Activated B cell treated with CpG ODN at 0.5 μM for 24 hours (primary cell): ENCODE measurements at places on chromosomes 4 and X.

- no peak for DNase-seq
These were observed 41.7 kb downstream of the SMIM14 start for GRCh38 chr4:39596971-39597370.

- no peak for DNase-seq
These were observed 61.5 kb upstream of the MMAA start for GRCh38 chr4:145557720-145558119.

DNA sequence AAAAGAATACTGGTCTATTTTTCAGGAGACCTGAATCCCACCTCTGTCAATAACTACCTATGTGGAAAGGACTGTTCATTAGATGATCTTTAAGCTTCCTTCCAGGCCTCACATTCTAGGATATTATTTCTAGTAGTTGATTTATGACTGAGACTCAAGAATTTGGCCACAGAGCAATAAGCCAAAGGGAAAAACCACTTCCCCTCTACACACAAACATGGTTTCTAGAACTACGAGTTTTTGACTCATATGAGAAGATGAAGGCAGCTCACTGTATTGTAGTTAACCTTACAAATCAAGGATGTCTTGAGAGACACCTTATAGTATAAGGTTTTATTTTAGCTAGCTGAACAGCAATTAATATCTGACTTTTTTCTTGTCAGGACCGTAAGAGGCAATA, 36.9 kb upstream of the GDPD2 start:
- no peak for DNase-seq

- DNase-seq: no peak
These were observed 43.0 kb upstream of the SCOC start for GRCh38 chr4:140330311-140330900.

DNA sequence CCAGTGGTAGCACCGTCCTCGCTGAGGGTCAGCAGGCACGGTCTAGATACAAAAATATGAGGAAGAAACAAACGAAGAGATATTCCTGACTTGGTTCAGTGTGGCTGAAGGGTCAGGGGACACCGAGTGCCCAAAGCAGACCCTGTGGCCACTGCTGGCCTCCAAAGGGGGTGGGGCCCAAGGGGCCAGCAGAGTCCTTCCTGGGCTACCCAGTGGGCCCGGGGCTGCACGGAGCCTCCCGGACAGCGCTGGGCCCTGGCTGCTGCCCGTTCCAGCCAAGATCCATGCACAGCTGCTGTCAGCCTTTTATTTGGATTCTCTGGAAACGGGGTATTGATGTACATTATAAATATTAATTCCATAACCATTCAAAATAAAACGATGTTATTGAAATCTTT, 20.4 kb downstream of the NELFA start:
- DNase-seq: no peak

DNA sequence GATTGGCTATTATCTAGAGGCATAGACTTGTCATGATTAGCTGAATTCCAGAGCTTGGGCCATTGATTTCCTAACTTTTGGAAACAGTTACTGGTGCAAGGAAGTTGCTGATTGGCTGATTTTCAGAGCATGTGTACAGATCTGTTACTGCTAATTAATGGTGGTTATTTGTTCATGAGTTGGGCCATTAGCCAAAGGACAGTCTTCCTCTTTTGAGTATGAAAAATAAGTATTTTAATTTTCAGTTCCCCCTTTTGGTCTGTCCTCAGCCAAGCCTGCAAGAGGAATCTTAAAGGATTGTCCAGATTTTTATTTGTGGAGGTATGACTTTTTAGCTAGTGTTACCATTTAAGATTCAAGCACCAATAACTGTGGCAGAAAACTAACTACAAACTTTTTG, 7.0 kb upstream of the DSPP start:
- no peak for DNase-seq

GRCh38 chr4:186851291-186852072, 127.8 kb upstream of the FAT1 start:
- DNase-seq: no peak

DNA sequence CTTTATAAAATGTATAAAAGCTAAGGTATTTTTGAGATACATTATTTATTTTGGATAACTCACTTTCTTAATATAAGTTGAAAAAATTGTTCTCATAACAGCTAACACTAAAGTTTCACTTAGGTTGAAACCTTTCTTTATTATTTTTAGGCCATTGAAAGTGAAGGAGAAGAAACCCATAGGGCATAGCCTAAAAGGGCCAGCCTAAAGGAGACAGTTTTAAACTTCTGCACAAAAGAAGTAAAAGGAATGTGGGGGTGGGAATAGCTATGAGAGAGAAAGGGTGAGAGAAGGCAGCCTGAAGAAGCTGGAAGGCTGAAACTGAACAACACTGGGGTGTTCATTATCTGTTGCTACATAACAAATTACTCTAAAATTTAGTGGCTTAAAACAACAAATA, 57.6 kb upstream of the RAPGEF2 start:
- DNase-seq: no peak

DNA sequence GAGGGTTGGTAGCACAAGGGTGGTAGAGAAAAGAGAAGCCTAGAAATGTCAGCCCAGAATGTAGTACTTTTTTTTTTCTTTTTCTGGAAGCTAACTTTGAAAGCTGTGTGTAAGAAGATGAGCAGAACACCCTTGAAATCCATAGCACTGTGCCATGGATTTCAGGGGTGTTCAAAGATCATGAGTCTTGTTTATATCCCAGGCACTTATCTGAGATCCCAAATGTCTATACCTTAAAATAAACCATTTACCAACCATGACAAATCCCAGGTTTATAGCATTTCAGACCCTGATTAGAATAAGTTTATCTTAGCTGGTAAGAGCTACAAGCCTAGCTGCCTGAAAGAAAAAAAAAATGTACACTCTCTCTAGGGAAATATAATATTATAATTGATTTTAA, 389.9 kb upstream of the ANXA10 start:
- no peak for DNase-seq

GRCh38 chrX:118941147-118941546, 33.3 kb upstream of the LONRF3 start:
- DNase-seq: no peak

- no peak for DNase-seq
These were observed 15.1 kb downstream of the ANKRD50 start for GRCh38 chr4:124697441-124697840.

DNA sequence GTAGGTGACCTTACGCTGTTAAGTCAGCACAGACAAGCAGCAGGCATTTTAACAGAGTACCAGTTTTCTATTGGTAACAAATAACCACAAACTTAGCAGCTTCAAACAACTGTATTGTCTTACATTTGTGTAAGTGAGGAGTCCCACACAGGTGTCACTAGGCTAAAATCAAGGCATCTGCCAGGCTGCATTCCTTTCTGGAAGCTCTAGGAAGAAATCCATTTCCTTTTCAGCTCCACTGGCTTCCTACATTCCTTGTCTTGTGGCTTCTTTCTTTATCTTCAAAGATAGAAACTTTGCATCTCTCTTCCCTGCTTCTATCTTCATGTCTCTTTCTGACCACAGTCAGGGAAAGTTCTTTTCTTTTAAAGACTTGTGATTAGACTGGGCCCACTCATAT, 139.9 kb downstream of the TMEM144 start:
- no peak for DNase-seq

GRCh38 chr4:43968011-43968410, 480.6 kb downstream of the KCTD8 start:
- DNase-seq: no peak
